ENCODE measurements at places on chromosomes 6 and 20. TPM values are rescaled to one million over a fixed set of nuclear protein-coding genes. Genes with fewer than 3 reads are reported as not detected.

Gene GPLD1
- 1.8 TPM for total RNA-seq

GRCh38 chr6:135707426-135707825, 144.1 kb upstream of the PDE7B start:
- no peak for DNase-seq
- H3K36me3 ChIP-seq: no peaks in the 10 kb centered on the region
- H3K27ac ChIP-seq: no peak overlapping the region
- no peaks in the 10 kb centered on the region for H3K4me1 ChIP-seq

GRCh38 chr6:148518511-148519156, 176.0 kb downstream of the SASH1 start:
- peaks cover 3% of the 10 kb centered on the region for H3K27me3 ChIP-seq
- H3K27ac ChIP-seq: no peak overlapping the region
- no peaks in the 10 kb centered on the region for H3K36me3 ChIP-seq

DNA sequence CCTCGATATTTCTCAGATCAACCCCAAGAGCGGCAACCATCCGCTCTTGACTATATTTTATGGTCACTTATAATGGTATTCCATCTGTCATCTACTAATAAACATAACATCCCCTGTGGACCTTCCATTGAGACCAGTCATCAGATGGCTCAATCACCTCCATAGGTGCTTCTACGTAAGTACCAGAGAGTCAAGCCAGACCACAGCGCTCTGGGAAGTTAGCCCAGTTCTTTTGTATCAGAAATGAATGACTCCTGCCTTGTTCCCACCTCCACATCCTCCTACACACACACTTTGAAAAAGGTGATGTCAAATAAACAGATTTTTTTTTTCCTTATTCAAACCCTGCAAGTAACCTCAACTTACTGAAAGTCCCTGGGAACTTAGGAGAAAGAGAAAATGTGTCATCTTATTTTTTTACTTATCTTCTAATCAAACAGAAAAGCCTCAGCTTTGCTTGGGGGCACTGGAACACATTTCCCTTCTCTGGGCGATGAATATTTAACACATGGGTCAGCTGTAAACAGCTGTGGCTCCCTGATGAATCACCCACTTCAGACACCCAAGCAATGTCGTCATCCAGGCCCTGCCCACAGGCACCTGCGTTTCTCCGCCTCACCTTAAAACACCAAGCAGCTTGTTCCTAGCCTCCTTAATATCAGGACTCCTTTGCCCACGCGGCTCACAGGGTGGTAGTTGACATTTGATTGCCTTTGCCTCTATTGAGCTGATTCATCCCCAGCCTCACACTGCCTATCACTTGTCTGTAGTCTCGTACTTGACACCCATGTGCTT, 121.4 kb upstream of the LY86 start:
- H3K4me3 ChIP-seq: no peak overlapping the region
- no peaks in the 10 kb centered on the region for H3K4me1 ChIP-seq
- peaks cover 1% of the 10 kb centered on the region for H3K27me3 ChIP-seq
- no peak for DNase-seq

DNA sequence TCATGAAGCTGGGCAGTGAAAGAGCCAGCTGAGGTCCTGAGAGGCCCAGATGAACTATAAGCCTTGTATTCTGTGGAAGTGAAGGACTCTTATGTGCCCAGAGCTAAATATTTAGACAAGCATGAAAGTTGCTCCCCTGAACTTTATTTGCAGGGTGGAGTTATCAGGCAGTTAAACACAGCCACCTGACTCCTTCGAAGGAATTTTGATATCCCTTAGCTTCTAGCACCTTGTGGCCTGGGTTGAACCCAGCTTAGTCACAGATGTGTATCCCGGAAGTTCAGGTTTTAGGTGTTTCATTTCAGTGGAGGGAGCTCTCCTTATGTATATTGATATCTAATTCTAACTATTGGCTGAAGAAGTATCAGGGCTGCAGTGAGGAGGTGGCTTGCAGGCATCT, 20.4 kb downstream of the NR2E1 start:
- H3K27ac ChIP-seq: no peak overlapping the region
- H3K36me3 ChIP-seq: no peaks in the 10 kb centered on the region

Gene LPA
- total RNA-seq: not detected

Gene DCBLD1
- 8.3 TPM for total RNA-seq

Gene SIRPG
- 47.5 TPM for total RNA-seq
